ENCODE measurements at places on chromosomes 3 and 15.

DNA sequence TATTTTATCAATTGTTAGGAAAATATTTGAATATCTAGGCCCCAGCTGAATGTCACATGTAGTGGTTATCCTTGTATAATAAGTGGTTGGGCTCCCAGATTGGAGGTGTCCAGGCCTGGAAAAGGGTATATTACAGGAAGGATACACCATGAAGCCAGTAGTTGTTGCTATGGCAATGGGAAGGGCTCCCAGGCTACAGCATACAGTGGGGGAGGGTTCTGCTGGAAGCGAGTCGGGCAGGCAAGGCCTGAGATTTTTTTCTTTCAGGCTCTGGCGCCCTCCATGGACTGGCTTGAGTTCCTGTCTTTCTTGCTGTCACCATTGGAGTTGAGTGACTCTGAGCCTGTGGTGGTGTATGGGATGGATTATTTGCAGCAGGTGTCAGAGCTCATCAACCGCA lies 8.9 kb downstream of the ECE2 start:
- DNase-seq = peak; percentile 67

DNA sequence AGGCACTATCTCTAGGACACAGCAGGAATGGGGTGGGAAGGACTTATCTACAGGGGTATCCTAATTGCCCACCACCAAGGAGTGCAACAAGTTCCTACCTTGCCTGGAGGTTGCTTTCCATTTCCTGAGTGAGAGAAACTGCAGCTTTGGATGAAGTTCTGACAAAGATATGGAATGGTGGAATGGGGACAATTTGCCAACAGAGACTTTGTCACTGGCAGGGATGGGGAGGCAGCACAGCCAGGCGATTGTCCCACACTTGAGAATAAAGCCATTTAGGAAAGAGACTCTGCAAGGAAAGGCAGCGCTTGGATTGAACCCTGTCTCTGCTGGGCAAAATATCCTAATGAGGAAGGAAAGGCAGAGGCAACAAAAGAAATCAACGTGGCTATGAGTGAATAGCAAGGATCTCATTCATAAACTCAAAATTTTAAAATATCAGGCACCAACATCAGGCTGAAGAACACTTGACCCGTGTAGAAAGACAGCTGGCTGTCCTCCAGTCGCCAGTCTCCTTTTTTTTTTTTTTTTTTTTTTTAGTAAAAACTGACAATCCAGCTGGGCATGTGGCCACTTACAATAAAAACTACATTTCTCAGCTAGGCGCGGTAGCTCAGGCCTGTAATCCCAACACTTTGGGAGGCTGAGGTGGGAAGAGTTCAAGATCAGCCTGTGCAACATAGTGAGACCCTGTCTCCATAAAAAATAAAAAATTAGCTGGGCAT lies 31.6 kb upstream of the PDE8A start:
- DNase-seq = peak; percentile 23

GRCh38 chr3:127014536-127015281 lies 31.8 kb downstream of the PLXNA1 start:
- no peak for DNase-seq

DNA sequence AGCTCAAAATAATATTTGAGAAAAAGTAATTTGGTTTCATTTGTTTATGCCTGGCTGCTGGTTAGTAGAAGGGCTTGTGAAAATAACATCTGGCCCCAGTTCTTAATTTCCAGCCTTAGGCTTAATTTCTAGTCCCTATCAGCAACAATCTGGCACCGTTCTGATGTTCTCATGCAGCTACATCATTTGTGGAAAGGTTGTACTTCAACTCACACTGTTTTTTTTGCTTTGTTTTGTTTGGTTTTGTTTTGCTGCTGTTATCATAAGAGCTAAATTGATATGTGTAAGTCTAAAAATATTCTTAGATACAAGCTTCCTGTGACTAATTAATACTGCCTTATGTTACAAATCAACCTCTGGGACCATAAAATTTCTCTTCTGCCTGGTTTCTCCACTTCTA lies 8.9 kb downstream of the CPA3 start:
- no peak for DNase-seq

DNA sequence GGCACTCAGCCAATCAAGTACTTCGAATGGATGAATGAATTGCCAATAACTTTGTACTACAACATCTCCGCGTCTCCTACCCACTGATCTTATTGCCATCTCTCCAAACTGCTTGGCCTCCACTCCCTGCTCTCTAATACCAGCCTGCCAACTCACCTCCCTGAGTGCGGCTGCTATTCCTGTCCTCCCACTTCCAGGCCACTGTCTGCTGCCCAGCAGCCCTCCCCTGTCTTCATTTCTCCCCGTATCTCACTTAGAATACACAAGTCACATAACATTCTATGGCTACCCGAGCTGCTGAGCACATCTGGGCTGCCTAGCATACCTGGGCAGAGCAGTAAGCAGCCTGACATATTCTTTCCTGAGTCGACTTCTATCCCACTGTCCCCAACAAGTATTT lies 149.9 kb upstream of the LRTM1 start:
- no peak for DNase-seq

DNA sequence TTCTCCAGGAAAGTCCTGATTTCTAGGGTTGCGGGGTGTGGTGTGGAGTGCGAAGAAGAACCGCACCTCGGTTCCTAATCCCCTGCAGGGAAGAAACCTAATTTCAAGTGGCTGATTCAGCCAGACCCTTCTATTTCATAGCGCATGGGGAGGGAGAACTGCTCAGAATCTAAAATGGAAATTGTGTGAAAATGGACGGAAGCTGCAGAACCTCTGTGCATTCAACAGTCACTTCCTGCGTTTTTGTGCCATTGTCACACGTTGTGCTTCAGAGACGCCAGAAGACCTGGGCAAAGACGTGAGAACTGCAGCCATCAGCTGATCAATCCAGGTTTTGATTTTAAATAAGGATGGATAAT lies 1.2 kb downstream of the SIDT1 start:
- no peak for DNase-seq

- no peak for DNase-seq
These were observed 18.5 kb downstream of the TNK2 start for GRCh38 chr3:195889870-195890295.

GRCh38 chr3:10700821-10701220 lies 115.2 kb upstream of the SLC6A11 start:
- DNase-seq = no peak

GRCh38 chr15:55110446-55110845 lies 86.3 kb downstream of the RSL24D1 start:
- no peak for DNase-seq

DNA sequence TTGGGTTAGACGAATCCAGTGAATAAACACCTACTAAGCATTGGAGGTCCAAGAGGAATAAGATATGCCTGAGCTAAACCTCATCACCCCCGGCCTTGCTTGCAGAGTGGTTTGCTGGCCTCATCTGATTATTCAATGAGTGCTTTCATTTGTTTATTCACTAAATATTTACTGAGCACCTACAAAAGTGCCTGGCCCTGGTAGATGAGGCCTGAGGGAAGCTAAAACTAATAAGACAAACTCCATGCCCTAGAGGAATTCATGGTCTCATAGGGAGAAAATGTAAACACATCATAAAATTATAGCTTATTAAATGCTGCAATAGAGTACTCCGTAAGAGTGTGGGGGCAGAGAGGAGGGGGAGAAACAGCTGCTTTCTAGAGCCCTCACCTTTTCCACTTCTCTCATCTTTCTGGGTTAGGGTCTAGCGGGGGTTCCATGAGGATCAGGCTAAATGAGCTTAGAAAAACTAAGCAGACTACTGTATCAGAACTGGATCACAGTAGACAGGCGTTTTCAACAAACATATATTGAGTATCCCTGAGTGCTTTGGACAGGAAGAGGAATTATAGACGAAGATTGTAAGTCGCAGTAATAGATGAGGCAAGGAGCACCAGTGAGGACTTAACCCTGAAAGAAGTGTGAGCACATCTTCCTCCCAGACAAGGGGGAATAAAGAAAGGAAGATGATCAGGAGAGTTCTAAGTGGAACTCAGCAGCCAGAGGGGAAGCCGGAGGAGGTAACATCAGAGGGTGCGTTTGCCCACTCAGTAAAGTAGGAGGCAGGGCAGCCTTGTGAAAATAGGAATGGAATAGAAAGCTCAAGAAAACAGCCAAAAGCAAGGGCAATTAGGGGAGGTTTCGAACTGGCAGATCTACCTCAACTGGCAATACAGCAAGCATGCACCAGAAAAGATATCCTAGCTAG lies 31.5 kb upstream of the LAMP3 start:
- DNase-seq = no peak

GRCh38 chr3:151611419-151611818 lies 122.3 kb upstream of the AADACL2 start:
- DNase-seq = no peak

DNA sequence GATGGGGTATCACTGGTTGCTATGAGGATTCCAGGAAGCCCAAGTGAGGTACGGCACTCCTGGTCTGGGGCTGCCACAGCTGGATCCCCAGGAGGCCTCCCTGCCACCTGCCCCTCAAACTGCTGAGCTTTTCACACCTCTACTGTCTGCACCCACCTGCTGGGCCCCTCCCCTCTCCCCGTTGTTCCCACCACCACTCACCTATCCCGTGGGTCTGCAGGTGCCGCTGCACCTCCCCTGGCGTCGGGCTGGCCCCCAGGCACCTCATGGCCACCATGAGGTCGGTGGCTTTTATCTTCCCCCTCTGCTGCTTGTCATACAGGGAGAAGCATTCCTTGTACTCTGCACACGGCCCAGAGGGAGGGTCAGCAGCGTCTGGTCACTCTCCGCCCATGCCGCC lies 5.8 kb downstream of the CALML4 start:
- no peak for DNase-seq

DNA sequence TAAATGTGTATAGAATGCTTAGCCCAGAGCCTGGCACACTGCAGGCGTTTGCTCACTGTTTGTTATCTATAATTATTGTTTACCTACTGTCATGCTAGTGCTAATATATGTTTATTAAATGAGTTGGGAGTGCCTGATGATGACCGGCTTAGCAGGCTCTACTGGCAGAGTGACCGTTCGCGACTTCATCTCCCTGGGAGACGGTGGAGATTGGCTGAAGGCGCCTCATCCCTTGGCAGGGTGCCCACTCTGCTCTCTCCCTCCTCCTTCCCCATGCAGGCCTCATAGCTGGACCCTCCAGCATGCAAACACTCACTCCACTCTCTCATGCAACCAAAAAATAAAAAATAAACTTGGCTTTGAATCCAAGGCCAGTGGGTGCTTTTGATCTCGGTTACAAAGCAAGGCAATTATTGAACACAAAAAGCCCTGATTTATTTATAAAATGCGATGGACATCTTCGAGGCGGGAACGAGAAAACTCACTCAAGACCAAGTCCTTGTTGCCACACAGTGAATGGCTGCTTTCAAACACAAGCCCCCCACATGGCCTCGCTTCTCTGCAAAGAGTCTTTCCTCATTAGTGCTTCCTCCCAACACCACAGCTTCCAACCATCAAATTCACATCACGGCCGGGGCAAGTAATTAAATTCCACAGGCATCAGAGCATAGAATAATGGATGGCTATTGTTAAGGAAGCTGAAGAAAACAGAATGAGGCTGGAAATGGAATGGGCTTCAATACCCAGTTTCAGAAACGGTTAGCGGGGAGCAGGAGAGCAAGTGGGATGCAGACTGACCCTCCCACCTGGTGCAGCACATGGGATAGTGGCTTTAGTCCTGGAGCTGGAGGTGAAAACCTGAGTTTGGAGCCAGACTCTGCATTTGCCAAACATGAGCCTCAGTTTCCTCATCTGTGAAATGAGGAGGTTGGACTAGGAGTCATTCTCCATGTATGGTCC lies 135.7 kb upstream of the RAD18 start:
- DNase-seq = no peak

GRCh38 chr3:40404591-40405198 lies 17.7 kb downstream of the ENTPD3 start:
- DNase-seq = peak; percentile 7

GRCh38 chr3:25405335-25405734 lies 22.7 kb upstream of the RARB start:
- no peak for DNase-seq

DNA sequence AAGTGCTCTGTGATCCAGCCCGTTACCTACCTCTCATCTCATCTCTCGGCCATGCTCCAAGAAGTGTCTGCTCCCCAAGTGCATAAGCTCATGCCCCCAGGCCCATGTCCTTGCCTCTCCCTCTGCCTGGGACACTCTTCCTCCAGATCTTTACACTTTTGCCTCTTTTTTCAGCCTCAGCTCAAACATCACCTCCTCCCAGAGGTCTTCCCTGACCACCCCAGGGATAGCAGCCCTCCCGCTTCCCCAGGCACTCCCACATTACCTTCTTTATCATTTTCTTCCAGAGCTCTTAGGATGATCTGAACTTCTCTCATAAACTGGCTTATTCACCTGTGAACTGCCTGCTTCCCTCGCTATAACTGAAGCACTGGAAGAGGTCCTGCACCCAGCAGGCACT lies 2.7 kb upstream of the FURIN start:
- DNase-seq = no peak

DNA sequence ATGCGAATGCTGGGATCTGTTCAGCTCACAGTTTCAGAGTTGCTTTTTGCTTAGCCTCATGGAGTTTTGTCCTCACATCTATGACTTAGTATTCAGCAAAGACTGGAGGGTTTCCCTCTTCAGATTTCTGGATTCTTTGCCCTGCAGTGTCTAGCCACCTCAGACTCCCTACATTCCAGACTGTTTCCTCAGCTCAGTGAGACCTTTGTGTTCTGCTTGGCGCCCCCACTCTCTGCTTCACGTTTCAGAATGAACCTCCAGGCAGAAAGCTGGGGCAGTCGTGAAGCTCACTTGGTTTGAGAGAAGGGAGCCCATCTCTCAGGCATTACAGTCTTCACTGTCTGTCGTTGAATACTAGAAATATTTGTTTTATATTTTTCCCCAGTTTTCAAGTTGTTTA lies 118.1 kb downstream of the CACNA1D start:
- DNase-seq = no peak

GRCh38 chr3:37324850-37325321 lies 150.5 kb upstream of the LRRFIP2 start:
- DNase-seq = peak; percentile 15

DNA sequence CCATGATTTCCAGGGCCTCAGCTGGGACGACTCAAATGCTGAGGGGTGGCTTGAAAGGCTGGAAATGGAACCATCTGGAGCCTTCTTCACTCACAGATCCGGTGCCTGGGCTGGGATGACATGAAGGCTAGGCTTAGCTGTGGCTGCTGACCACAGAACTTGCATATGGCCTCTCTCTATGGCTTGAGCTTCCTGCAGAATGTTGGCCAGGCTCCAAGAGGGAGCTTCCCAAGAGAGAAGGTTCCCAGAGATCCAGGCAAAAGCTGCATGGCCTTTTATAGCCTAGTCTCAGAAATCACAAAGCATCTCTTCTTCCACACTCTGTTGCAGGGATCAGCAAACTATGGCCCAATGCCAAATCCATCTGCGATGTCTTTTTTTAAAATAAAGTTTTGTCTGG lies 44.8 kb downstream of the GATM start:
- peak; percentile 67 for DNase-seq

DNA sequence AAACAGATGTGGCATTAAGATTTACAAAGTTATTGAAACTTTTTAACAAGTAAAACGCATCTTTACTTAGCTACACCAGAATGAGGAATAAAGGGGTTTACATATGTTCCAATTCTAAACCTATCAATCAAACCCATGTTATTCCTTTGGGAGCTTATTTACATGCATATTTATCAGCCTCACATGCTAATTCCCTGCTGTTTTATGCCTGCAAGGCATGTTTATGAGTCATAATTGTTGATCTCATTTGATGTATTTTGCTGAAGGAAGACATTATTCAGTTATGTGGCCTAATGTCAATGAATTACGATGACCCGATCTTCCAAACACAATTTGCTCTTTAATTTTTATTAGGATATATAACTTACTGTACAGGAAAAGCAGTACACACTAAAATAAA lies 272.9 kb downstream of the TBC1D5 start:
- peak; percentile 38 for DNase-seq

- DNase-seq = no peak
These were observed 122.3 kb downstream of the EFHB start for GRCh38 chr3:19811689-19812088.
